ENCODE measurements at places on chromosomes 3 and 15.

GRCh38 chr3:107117922-107118536 lies 259.2 kb upstream of the CCDC54 start:
- DNase-seq: no peak

GRCh38 chr15:39174332-39174731 lies 406.5 kb upstream of the THBS1 start:
- DNase-seq: no peak

DNA sequence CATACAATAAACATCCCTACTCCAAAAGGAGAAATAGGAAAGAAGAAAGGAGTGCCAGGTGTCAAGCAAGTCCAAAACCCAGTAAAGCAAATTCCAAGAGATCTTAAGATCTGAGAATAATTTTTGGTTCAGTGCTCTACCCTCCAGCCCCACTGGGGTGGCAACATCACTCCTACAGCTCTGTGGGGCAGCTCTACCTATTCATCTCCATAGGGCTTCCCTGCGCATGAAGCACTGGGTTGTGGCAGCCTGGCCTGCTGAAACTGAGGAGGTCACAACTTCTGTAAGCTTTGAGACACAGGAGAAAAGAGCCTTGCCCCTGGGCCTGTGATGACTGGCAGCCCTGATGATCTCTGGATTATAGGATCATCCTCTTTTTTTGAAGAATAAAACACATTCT lies 378.2 kb upstream of the SOX14 start:
- no peak for DNase-seq

GRCh38 chr3:146470425-146470990 lies 1.1 kb upstream of the PLSCR2 start:
- DNase-seq: no peak

GRCh38 chr3:125591116-125591760 lies 4.1 kb downstream of the OSBPL11 start:
- no peak for DNase-seq

DNA sequence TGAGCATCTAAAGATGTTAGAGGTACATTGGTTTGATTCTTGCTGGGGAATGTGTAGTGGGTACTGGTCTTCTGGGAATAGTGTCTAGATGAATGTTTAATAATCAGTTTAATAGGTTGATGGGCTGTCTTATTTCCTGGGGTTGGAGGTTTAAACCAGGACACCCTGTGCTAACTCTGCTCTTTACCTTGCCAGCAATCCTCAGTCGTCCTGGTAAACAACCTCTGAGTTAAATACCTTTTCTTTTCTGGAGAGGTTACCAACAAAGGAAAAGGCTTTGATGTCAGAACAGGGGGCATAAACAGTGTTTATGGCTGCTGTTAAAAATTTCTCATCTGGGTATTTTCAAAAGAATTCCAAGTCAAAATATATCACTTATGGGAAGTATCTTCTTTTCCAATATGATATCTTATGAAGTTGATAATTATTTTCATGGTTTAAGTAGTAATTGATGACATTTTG lies 23.5 kb downstream of the MITF start:
- no peak for DNase-seq

GRCh38 chr3:37337481-37337880 lies 163.1 kb upstream of the LRRFIP2 start:
- no peak for DNase-seq

DNA sequence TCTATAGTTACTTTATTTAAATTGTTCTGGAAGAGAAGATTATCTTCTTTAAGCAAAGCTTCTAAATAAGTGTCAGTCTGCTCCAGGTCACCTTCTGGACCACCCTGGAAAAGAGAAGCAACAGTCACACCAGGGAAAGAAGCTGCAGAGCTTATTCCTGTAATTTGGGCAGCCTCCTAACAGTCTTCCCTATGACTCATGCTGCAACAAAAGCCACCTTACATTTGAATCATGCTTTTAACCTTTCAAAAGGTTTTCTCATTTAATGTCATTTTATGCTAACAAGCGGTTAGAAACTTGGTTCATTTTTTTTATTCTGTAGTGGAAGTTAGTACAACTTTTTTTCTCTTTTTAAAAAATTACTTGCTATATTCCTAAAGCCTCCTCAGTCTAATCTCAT lies 5.3 kb upstream of the GUCA1C start:
- no peak for DNase-seq

GRCh38 chr3:23840521-23840920 lies 34.8 kb downstream of the UBE2E1 start:
- DNase-seq: no peak

- no peak for DNase-seq
Measured at GRCh38 chr3:69915726-69916125, 83.8 kb upstream of the SAMMSON start.

DNA sequence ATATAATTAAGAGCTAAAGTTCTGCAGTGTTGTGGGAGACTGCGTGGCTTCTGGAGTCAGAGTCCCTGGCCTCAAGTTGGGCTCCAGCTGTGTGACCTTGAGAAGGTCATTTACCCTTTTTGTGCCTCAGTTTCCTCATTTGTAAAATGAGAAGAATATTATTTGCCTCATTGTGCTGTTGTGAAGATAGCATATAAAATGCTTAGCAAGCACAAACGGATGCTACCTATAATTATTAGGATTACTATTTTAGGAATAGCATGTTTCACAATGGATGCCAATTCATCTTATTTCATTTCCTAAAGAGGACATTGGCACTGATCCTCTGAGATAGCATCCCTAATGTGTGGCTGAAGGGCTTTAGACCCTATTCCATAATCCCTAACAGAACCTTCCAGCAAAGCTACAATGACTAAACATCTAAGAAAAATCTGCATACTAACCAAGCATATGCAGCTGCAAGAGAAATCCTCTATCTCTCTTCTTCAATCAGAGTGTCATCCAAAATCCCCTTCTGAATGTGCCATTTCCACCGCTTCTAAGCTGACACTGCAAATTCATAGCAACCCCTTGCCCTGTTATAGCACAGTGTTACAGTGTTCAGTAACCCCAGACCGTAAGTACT lies 148.3 kb downstream of the RBMS3 start:
- no peak for DNase-seq

DNA sequence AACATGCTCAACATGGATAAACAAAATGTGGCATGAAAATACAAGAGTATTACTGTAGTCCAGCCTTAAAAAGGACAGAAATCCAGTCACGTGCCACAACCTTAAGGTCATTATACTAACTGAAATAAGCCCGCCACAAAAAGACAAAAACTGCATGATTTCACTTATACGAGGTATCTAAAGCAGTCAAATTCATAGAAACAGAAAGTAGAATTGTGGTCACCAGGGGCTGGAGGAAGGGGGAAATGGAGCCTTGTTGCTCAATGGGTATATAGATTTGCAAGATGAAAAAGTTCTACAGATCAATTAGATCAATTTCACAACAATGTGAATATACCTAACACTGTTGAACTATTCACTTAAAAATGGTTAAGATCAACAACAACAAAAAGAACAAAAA lies 7.4 kb downstream of the GLB1 start:
- DNase-seq: peak; percentile 47

- DNase-seq: no peak
Measured at GRCh38 chr3:129622226-129622874, 15.9 kb upstream of the PLXND1 start.

DNA sequence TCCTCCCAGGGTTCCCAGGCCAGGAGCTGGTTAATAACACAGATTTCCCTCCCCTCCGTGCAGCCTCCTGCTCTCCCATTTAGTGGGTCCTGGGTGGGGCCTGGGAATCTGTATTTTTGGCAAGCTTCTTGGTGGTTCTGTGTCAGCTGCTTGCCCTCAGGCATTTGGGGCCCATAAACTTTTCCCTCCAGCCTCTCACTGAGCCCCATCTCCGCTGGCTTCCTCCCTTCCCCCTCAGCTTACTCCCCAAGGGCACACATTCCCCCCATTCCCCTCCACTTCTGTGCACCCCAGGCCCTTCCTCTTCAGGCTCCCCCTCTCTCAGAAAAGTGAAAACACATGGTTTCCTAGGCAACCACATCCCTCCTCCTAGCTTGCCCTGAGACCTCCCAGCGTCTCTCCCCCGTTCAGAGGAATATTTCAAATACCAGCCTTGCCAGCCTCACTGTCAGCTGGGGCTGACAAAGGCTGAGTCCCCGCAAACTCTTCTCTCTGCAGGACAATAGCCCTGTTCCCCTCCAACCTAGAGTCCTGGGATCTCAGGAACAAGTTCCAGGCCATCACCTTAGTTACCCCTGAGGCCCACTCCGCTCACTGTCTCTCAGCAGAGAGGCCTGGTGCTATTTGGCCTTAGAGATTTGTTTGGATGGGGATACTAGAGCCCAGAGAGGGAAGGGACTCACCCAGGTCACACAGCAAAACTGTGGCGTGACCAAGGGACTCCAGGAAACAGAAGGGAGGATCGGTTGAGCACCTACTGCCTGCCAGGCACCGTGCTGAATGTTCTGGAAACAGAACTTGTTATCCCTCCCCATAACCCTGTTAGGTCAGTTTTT lies 44.6 kb upstream of the SMAD6 start:
- DNase-seq: no peak

DNA sequence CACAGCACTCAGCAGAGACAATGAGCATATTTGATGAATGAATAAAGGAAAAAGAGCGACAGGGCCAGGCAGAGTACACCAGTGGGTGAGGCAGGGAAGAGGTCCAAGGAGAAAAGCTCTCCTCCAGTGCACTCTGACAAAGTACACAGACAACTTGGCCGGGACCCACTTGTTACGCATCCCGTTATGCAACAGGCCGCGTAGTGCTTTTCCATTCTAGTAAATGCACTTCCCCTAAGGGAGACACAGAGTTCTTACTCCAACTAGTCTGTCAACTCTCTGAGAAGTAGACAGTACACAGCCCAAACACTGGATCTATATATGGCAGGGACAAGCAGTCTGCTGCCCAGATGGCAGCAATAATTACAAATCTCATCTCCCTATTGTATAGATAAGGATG lies 18.5 kb downstream of the LARP6 start:
- no peak for DNase-seq

GRCh38 chr3:152517502-152517901 lies 248.8 kb downstream of the MBNL1 start:
- no peak for DNase-seq

- DNase-seq: no peak
Measured at GRCh38 chr15:49823987-49824774, 203.3 kb downstream of the DTWD1 start.

DNA sequence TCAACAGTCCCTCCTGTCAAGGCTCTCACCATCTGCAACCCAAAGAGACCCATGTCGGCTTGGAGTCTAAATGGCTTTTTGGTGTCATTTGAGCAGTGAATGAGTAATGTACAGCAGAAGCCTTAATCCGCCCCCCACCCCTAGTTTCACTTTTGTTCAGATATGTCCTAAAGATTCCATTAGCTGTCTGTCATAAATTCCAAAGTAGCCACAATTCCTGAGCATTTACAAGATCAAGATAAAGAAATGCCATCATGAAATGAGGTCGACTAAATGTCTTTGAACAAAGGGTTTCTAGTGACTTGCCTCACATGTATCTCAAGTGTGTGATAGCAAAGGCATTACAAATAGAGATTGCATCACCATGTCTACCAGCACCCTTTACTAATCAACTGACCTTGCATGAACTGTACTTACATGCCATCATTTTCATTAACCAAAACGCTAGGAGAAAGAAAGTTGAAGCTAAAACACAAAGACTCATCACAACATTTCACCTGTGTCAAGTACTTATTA lies 123.8 kb upstream of the PHLDB2 start:
- no peak for DNase-seq

GRCh38 chr3:45497963-45498362 lies 96.6 kb upstream of the LIMD1 start:
- DNase-seq: peak; percentile 40

DNA sequence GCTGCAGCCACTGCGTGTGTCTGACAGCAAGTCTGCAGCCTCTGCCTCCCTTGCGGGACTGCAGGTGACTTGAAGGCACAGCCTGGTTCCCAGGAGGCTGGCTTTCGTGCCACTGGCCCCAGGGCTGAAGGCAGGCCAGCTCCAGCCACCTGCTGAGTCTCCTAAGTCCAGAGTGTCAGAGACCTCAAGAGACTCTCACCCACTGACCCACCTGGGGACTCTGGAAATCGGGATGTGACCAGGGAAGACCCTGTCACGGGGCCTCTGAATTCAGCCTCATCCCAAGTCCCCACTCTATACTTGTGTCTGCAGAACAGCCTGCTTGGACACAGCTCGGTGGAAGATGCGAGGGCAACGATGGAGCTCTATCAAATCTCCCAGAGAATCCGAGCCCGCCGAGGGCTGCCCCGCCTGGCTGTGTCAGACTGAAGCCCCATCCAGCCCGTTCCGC lies 16.3 kb downstream of the ISG20 start:
- DNase-seq: no peak

DNA sequence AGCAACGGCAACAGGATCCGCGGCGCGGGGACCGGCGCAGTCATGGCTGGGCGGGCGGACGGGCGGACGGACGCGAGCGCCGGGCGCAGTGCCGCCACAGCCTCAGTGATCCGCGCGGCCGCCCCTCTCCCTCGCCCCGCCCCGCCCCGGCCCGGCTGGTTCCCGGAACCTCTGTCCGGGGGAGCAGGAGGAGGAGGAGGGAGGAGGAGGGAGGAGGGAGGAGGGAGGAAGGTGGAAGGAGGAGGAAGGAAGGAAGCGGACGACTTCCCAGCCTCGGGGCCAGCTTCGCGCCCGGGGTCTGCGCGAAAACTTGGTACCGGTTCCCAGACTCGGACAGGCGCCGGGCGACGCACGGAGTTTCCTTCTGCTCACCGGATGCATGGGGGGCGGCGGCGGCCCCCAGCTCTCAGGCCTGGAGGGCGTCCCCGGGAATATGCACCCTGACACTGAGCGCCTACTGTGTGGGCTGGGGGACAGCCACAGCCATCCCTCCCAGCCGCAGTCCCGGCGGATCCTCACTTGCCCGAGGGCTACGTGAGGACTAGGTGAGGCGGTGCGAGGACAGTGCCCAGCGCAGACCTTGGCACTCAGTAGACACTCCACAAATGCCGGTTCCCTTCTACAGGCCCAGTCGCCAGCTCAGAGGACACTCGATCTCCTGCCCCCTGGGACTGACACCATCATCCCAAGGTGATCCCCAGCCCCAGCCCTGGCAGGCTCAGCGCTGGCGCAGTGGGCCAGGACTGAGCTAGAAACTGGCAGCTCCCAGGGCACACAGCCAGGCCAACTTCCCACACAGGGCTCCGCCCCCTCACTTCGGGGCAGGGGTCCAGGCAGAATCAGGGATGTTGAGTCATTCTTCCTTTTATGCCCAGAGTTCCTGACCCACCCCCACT lies at the start of gene SHISA5:
TSS of gene SHISA5 (minus strand) at position 124 of the 896 bp plus-strand sequence. CDS start at position 44, 80 bp downstream.
- peak; percentile 63 for DNase-seq

DNA sequence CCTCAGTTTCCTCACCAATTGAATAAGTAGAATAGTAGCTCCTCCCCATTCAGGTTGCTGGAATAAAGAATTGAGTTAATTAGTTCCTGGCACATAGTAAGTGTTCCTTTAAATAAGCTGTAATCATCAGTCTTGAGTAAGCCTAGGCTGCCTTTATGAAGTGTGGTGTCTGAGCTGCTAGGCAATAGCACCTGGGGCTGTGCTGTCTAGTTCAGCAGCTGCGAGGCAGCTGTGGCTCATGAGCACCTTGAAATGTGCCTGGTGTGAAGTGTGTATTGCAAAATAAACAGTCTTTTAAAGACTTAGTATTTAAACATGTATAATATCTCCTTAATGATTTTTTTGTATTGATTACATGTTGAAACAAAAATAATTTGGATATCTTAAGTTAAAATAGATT lies 77.6 kb downstream of the TOP2B start:
- no peak for DNase-seq
